ENCODE measurements at places on chromosomes 12 and 14.

DNA sequence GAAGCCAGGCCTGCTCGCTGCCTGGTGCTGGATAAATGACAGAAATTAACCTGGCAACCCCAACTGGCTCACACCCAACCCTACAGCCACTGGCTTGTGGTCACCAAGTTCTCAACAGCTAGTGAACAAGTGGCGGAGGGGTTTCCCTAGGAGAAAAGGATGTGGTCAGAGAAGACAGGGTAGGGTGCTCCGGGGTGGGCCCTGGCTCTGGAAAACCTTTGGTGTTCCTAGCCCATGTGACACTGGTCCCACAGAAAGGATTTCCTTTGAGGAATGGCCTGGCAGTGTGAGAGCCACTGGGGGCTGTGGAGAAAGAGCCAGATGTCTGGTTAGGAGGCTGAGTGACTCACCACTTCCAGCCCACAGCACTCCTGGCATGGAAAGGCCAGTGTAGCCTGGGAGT is 8.7 kb downstream of the SYNE3 start:
- no peak for DNase-seq

GRCh38 chr12:115375186-115375991 is 691.4 kb upstream of the TBX3 start:
- no peak for DNase-seq

DNA sequence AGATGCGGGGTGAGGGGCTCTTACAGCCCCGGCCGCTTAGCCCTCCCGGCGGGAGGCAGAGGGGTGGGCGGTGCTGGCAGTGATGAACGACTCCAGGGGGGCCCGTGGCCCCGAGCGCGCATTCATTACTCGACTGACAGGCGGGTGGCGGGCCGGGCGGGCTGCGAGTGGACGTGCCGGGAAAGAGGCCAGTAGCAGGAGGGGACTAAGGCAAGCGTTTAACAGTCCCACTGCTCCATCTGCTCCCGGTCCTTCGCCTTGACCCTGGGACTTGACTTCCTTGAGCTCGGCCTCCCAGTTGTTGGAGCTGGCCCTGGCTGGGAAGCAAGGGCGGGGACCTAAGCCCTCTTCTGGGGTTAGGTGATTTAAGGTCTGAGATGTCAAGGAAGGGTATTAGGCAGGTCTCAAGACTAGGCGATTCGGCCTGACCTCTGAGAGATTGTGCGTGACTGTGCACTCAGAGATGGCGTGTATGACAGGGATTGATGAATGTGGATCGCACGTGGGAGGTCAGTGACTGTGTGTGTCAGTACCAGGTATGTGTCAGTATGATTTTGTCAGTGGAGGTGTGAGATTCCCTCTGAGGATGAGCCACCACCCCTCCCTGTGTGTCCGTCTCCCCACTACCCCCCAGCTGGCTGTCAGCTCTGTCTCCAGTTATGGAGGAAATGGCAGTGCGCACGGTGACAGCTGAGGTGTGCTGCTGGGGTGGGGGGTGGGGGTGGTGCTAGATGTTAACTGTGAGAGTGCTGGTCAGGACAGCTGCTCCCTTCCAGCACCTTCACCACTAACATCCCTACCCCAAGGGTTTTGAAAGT is 3.6 kb upstream of the DNAJC22 start:
- DNase-seq = peak; percentile 42

GRCh38 chr14:38948171-38948570 is 154.9 kb downstream of the SEC23A start:
- no peak for DNase-seq

GRCh38 chr12:105823810-105824209 is 314.9 kb downstream of the NUAK1 start:
- DNase-seq = no peak

DNA sequence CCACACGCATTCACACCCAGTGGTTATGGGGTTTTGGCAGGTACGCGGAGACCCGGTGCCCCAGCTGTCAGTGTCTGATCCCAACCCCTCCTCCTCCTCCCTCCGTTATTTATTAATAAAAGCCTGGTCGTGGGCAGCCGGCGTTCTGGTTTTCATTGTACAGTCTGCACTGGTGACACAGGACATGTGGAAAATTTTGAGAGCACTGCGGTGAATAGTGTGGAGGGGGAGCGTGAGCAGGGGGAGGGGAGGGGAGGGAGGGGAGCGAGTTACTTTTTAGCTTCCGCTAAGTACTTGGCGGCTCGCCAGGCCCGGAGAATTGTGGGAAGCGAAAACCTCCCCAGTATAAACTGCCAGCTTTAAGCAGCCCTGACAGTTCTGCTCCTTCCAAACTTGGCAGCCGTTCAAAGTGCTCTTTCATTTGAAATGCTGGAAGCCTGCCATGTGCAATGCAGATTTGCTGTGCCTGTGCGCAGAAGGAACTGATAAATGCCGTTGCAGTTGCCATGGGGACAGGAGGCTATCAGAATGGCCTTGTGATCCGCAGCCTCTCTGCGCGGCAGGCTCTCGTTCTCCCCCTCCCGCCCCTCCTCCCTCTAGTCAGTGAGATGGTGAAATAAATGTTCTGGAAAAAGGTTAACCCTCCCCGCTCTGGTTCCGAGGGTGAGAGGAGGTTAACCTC is 11.7 kb upstream of the IRF2BPL start:
- DNase-seq = peak; percentile 98

- DNase-seq = peak; percentile 24
These were observed 646 bp downstream of the ST8SIA1 start for GRCh38 chr12:22333713-22334409.

DNA sequence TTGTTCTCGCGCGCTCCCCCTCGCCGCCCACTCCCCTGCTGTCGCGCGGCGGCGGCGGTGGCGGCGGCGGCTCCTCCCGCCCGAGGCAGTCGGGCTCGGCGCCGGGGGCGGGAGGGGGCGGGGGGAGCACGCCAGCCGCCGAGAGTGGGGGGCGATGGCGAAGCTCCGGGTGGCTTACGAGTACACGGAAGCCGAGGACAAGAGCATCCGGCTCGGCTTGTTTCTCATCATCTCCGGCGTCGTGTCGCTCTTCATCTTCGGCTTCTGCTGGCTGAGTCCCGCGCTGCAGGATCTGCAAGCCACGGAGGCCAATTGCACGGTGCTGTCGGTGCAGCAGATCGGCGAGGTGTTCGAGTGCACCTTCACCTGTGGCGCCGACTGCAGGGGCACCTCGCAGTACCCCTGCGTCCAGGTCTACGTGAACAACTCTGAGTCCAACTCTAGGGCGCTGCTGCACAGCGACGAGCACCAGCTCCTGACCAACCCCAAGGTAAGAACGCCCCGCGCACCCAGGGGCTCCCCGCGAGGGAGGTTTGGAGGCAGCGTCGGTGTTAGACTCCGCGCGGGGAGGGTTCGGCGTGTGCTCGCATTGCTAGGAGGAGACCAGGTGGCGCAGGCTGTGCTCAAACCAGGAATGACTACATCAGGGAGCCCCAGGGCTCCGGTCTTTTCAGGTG is 629 bp downstream of the KCNMB4 start:
- DNase-seq = peak; percentile 73

- peak; percentile 66 for DNase-seq
These were observed 42.6 kb upstream of the FOXJ2 start for GRCh38 chr12:7989827-7990491.

GRCh38 chr12:43337571-43338444 is 214.2 kb downstream of the ADAMTS20 start:
- DNase-seq = no peak

DNA sequence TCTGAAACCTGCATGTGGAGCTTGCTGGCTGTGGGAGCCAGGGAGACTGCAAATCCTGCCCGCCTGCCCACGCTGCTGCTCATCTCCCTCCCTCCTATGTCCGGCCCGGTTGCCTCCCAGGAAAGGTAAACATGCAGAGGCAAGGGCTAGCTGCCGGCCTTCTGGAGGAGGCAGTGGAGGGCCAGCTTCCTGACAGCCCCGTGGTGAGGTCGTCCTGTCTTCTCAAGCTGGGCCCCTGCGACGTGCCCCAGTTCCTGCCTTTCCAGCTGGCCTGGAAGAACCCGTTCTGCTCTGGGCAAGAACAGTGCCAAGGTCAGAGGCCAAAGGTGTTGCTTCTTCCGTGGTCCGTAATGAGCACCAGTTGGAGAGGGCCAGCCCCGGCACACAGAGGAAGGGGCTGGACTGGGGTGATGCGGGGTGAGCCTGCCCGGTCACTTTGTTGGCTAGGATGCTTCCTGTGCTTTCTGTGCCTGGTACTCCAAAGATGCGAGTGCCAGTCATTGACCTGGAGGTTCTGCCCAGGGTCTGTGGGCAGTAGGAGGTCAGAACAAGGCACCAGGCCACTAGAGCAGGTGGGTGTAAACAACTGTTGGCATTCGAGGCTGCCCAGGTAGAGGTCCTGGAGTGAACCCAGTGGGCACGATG is 25.3 kb downstream of the TPCN1 start:
- no peak for DNase-seq

DNA sequence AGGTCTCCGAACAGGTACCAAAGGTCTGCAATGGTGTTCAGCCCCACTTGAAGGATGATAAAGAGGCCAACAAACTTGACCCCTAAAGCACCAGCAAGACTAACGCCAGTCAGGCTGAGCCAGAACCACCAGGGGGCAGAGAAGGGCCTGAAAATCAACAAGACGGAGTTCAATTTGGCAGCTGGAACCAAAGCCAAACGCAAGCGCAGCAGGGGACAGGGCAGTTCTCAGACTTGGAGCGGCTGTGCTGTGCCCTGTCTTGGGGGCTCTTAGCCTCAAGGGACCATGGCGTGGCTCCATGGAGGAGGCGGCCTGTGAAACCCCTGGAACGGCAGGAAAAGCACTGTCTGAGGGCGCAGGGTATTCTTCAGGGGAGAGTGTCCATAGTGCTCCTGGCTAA is 19.6 kb downstream of the POMT2 start:
- DNase-seq = peak; percentile 53

- no peak for DNase-seq
These were observed 212.8 kb upstream of the KITLG start for GRCh38 chr12:88793096-88793495.

GRCh38 chr14:84036840-84037239 is 1493.1 kb upstream of the FLRT2 start:
- DNase-seq = no peak

DNA sequence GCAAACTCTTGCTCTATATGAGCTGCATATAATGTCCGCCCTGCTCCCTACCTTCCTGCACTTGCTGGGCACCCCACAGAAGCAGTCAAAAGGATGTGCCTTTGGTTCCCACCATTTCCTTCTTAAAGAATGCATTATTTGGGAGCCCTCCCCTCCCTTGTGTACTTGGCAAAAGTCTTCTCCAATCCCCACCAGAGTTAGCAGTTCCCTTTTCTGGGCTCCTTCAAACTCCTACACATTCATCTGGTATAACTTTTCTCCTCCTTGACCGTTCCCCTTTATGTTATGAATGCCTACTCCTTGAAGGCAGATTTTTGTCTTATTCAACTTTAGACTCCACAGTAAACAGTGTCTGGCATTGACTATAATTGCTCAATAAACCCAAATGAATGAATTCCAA is 27.8 kb downstream of the AREL1 start:
- DNase-seq = no peak

- DNase-seq = no peak
These were observed 20.2 kb downstream of the CD163 start for GRCh38 chr12:7483343-7483742.

- no peak for DNase-seq
These were observed 227.4 kb downstream of the CCDC59 start for GRCh38 chr12:82130762-82131161.

GRCh38 chr14:98949481-98950135 is 322.4 kb downstream of the BCL11B start:
- DNase-seq = no peak

- no peak for DNase-seq
These were observed 133.7 kb downstream of the PRIMA1 start for GRCh38 chr14:93654599-93654998.

- peak; percentile 68 for DNase-seq
These were observed 83.2 kb downstream of the BCL11B start for GRCh38 chr14:99188731-99189191.

DNA sequence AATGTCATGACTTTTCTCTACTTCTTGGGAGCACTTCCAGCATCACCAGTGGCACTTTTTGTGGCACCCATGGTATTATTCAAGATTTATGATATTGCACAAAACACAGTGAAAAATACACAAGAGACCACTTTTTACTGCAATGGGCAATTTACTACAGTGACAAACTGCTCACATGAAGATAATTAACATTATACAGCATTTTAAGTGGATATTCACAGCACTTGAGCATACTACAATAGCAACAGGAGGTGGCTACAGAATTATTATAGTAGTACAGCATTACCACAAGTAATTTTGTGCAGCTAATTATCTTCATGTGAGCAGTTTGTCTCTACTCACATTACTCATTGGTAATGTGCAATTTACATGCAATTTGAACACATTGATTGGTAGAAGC is 18.3 kb downstream of the IL26 start:
- DNase-seq = no peak

- no peak for DNase-seq
These were observed 8.0 kb downstream of the LRRC74A start for GRCh38 chr14:76834241-76834661.

DNA sequence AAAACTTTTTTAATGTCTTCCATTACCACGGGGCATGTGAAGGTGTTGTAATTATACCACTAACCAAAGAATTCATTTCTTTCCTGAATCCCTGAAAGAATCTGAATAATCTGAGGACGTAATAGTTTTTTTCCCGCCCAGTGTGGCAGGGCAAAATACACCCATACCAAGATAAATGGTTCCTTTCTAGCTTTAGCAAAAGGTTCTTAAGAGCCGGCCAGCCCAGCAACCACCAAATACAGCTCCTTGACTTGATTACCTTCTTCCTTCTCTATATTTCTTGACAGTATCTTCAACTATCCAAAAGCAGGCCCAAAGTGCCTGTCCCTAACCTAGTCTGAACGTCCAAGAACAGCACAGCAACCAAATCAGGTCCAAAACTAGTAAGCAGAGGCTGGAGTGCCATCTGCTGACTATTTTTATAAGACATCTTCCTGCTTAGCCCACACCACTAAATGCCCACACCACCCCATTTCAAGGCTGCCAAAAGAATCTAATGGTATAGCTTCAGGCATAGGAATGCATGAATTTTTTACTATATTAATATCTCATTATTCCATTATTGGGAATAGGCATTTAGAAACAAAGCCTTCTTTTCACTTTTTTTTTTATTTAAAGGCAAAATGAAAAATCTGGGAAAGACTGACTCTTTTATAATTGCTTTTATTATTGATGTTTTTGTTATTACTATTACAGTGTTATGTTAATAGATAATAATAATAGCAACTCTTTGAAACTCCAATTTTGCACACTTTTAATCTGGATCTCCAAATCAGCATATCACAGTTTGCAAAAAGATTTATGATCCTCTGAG is 524.4 kb downstream of the MED13L start:
- DNase-seq = no peak

DNA sequence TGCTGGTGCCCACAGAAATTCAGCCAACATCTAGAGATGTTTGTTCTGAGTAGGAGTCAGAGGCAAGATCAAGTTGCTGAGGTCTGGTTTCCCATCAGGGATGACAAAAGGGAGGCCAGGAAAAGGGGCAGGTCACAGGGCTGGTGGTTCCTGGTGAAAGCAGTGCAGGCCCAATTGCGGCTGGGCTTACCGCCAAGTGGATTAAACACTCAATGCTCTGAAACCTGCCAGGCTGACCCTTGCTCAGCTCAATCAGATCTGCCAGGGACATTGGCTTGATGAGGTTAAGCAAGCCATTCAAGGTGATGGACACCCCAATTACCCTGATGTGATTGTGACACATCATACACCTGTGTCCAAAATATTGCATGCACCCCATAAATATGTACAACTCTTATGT is 5.5 kb upstream of the OAS1 start:
- DNase-seq = no peak

Data from activated T-cell treated with anti-CD3 and anti-CD28 coated beads, Interleukin-2, amount 50 U/mL, for 1 hour (primary cell).